ENCODE measurements at places on chromosomes 16 and 17.

GRCh38 chr16:16033208-16033717, 83.8 kb downstream of the ABCC1 start:
- no peak for DNase-seq

- DNase-seq, result no peak
Observed at GRCh38 chr17:10875430-10875851, 37.6 kb upstream of the PIRT start.

- DNase-seq, result no peak
Observed at GRCh38 chr17:69326377-69327059, 415 bp downstream of the ABCA5 start.

GRCh38 chr16:30356401-30357084, 1.4 kb upstream of the CD2BP2 start:
- DNase-seq, result no peak

- DNase-seq, result no peak
Observed at GRCh38 chr16:77844801-77845200, 56.4 kb downstream of the VAT1L start.

DNA sequence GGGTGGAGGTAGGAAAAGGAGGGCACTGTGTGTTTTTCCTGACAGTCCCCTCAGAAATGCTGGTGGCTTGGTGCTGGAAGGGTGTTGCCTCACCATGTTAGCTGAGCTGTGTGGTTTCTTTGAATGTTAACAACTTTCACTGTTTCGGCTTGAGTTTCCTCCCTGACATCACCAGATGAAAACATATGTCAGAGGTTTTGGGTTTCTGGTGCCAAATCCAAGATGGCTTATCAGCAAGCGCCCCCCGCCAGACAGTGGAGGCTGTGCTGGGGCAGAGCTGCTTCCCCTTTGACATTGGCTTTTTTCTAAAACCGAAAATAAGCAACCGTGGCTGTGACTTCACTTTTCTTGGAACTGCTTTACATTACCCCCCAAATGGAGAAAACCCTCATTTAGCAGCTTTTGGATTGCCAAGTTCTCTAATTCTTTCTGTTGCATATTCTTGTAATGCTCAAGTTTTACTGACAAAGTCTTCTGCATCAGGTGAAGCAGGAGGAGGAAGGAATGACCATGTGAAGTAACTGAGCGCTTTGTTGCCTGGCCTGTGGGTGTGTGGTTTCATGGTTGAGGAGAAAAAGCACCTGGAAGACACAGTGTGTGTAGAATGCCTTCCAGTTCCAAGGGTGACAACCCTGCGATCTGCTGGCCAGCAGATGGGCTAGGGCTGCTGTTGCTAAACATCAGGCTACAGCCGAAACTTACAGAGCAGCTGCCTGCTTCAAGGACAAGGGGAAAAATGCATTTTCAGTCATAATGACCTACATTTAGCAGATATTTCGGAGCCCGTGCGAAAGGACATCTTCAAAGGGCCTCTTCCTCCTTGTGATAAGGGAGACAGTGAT, 9.7 kb downstream of the RMI2 start:
- DNase-seq, result no peak

DNA sequence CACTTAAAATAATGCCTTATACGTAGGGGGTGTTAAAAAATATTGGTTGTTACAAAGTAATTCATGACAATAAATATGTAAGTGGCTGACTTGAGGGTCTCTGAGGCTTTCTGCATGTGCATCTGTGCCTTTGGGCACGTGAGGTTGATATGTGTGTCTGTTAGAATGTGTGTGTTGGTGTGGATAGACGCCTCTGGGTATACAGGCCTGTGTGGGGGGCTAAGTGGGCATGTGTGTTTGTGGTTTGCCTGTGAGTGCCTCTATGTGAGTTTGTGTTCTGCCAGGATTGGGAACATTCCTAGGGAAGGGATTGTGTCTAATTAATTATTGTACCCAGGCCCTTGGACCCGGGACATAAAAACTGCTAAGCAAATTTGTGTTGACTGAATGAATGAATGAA, 19.0 kb downstream of the GP2 start:
- no peak for DNase-seq

DNA sequence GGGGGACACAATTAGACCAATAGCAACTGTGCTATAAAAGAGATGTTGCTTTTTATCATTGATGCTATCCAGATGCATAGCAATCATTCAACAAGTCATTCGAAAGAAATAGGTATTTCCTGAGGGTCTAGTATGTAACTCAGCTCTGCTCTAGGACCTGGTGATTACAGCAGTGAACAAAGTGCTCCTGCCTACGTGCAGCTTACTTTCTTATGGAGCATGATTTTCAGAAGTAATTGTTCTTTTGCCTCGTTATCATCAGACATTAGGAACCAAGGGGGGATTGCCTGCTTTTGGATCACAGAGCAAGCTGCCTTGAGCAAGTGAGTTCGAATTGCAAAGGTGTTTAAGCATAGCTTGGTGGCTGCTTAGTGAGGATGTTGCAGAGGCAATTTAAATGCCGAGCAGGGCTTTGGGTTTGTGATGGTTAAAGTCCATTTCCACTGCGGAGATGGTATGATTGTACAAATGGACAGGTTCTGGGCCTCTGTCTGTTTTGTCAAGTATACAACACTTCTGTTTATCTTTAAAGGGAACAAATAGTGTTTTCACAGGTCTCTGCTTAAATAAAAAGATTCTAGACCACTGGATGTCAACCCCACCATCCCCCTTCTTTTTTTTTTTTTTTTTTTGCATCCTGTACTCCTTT, 41.5 kb downstream of the WWOX start:
- DNase-seq, result no peak

GRCh38 chr17:77499699-77500435, 359.1 kb downstream of the SEC14L1 start:
- no peak for DNase-seq

DNA sequence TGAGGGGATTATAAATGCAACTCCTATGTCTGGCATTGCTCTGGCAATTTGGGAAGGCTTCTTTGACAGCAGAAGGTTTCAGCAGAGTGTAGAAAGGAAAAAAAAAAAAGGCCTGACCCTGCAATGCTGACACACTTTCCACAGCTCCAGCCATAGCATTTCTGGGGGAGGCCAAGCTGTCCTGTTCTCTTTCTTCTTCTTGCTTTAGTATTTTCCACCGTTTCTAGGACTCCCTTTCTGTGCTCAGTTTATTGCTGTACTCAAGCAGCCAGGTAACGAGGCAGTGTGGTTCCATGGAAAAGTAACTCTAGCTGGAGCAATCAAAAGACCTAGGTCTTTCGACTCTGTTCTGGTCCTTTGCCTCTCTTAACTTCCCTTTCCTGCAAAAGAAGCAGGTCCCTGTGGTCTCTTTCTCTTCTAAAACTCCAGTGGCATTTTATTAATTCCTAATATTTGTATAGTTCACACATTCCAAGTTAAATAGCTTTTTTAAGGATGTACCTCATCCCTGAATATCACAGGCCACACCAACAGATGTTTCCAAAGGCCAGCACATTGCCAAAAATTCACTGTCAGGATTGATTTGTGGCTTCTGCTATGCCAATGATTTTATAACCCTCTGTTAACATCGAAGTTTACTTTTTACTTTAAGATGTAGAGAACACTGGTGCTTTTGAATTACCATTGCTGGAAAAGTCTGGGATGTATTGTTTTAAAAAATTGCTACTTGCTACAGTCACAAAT, 90.3 kb upstream of the BCAR1 start:
- no peak for DNase-seq

DNA sequence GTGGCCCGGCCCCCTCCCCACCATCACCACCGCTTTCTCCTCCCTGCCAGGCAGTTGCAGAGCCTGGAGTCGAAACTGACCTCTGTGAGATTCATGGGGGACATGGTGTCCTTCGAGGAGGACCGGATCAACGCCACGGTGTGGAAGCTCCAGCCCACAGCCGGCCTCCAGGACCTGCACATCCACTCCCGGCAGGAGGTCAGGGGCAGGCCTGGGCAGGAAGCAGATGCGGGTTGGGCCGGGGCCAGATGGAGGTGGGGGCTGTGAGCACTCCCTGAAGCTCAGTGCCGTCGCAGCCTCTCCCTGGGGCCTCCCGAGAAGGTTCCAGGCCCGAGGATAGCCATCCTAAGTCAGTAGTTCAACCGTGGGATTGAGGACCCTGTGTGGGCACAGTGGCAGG, 14.2 kb upstream of the ADGRG3 start:
- no peak for DNase-seq

GRCh38 chr17:69884356-69884755, 190.7 kb upstream of the KCNJ16 start:
- DNase-seq, result no peak

- no peak for DNase-seq
Observed at GRCh38 chr17:4845118-4845517, 12.0 kb downstream of the MINK1 start.

GRCh38 chr16:31528523-31529107, 915 bp downstream of the AHSP start:
- no peak for DNase-seq

- DNase-seq, result no peak
Observed at GRCh38 chr16:19783363-19784182, 65.5 kb downstream of the IQCK start.

GRCh38 chr16:28585674-28586073, 11.2 kb downstream of the SULT1A2 start:
- DNase-seq, result no peak

DNA sequence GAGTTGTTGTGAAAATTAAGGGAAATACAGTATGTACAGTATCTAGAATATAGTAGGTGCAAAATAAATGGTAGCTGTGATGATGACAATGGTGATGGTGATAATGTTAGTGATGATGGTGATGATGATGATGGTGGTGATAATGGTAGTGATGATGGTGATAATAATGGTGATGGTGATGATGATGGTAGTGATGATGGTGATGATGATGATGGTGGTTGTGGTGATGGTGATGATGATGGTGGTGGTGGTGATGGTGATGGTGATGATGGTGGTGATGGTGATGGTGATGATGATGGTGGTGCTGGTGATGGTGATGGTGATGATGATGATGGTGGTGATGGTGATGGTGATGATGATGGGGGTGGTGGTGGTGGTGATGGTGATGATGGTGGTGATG, 91.3 kb upstream of the FOXF1 start:
- DNase-seq, result no peak

GRCh38 chr17:17723354-17724261, 42.4 kb downstream of the RAI1 start:
- no peak for DNase-seq

DNA sequence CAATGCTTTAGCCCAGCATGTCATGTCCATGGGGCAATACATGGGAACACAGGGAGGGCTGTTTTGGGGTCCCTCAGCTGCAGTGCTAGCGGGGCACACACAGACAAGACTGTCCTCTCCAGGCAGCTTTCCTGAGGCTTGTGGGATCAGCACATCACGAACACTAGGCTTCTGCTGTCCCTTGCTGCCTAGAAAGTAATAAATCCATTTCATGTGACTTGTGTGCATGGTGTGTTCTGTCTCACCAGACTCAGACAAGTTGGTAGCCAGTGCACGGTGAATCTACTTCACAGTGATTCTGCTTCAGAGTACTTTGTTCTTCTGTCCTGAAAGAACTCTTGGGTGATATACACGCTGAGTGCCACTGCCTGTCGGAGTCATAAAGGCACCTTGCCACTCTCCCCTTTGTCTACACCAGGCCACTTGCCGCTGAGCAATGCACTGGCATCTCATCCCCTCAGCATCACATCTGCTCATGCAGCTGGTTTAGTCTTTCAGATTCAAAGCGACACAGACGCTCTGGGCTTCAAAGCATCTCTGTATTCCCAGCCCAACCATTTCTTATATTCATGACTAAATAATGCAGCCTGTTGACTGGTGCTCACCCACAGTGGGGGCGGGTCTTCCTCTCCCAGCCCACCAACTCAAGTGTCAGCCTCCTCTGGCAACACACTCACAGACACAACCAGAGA, 95.2 kb upstream of the COX10 start:
- DNase-seq, result no peak

DNA sequence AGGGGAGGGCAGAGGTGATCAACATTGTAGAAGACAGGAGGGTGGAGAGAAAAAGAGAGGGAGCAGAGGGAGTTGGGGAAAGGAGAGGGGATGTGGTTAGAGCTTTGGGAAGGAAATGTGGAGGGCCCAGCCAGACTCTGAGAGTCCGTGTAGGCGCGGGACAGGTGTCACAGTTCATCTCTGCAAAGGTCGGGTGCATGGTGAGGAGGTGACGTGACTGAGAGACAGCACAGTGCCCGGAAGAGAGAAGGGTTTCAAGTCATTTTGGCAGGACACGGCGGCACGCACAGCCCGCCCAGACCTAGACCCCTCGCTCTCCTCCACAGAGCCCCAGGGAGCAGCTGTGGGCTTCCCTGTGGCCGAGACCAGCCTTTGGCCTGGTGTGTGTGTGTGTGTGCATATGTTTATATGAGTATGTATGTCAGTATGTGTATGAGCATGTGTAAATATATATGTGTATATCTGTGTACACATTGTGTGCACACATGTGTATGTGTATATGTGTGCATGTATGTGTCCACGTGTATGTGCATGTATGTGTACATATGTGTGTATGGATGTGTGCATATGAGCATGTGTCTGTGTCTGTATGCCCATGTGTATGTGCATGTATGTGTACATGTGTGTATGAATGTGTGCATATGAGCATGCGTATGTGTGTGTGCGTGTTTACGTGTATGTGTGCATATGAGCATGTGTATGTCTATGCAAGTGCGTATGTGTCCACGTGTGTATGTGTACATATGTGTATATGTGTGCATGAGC, 104.6 kb downstream of the SEC14L1 start:
- no peak for DNase-seq

DNA sequence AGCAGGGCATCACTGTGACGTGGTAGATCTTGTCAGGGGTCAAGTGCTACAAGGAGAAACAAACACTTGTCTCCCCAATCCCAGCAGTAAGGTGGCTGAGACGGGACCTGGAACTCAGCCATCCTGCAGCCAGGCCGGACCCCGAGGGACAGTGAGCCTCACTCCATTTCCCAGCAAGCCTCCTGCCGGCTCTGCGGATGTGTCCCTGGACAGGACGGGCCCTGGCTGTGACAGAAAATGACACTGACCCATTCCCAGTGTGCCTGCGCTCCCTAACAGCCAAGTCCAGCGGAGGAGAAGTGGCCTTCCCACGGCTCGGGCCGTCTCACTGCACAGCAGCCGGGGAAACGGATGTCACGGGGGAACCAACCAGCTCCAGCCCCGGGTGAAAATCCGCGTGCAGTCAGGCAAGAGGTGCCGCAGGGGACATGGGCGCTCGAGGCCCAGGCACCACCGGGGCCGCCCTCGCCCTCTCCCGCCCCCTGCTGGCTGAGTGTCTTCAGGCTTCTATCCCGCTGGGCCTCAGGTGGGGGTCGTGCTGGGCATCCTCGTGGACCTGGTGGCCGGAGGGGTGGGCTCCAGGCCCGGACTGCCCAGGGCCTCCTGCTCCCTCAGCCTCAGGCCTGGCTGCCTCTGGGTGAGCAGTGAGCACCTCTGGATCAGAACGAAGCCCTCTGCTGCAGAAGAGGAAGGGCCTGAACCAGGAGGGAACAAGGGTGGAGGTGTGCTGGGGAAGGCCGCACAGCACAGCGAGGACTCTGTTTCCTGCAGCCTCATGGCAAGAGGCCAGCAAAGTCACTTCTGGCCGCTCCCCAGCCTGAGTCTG, 6.7 kb downstream of the HAGHL start:
- no peak for DNase-seq

GRCh38 chr17:3669085-3669347, 404 bp downstream of the EMC6 start:
- no peak for DNase-seq
